Erythroblast (primary cell): ENCODE measurements at places on chromosomes 12 and 14.
A peak's percentile ranks its signal among the peaks of the same experiment; 100 is the strongest.

- DNase-seq: no peak
Measured at GRCh38 chr14:94536836-94537235, 24.4 kb upstream of the SERPINA4 start.

GRCh38 chr14:92961567-92961855 is 38.6 kb downstream of the CHGA start:
- DNase-seq: no peak

- peak; percentile 35 for DNase-seq
Measured at GRCh38 chr14:37985826-37986470, 221.8 kb upstream of the SSTR1 start.

DNA sequence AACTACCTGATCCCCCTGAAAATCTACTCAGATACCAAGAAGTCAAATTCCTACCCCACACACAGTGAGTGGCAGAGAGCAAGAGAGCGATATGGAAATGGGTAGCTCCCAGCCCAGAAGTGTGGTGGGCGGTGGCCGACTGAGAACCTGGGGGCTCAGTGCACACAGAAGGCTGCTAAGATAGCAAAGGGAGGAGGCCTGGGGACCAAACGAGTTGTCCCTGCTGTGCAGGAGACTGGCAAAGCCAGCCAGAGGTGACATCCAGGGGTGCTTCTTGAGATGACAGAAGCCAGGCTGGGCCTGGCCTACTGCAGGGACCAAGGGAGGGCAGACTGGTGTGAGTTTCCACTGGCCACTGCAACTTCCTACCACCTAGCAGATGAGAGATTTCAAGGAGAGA is 52.9 kb downstream of the VWF start:
- no peak for DNase-seq

DNA sequence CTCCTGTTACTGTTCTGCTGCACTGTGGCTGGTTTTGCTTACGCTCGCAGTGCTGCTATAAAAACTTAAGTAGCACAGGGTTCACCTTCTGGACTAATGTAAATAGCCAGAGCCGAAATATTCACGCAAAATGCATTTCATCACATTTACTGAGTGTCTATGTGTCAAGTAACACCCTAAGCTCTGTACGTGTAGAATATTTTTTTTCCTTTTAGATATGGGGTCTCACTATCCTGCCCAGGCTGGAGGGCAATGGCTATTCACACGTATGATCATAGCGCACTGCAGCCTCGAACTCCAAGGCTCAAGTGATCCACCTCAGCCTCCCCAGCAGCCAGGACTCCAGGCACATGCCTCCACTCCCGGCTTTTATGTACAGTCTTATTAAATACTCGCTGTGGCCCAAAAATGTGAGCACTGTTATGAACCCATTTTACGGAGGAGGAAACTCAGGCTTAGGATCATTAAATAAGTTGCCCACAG is 60.8 kb upstream of the RIMBP2 start:
- DNase-seq: no peak

DNA sequence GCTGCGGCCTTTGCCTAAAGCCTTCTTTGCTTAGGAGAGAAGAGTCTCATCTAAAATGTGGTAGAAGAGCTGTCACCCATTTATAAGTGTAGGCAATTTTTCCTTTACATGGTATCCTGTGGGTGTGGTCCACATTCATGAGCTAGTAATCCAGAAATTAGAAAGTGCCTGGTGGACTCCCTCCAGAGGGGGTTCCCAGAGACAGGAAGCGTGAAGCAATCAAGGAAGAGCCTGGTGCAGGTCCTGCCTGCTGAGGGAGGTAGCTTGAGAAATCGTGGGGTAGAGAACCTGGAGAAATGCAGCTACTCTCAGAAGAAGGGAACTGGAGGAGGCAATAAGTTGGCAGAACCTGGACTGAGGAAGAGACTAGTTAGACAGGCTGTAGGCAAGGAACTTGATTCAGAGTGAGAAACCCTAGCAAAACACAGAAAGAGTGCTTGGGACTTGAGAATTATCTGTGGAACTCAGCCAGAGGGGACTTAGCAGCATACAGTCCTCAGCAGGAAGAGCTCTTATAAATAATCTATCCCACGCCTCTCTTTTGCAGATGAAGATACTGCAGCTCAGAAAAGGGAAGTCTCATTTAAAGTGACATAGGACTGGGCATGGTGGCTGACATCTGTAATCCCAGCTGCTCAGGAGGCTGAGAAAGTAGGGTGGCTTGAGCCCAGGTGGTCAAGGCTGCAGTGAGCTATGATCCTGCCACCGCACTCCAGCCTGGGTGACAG is 182.4 kb upstream of the CCND2 start:
- DNase-seq: no peak

GRCh38 chr12:48787791-48788523 is 932 bp downstream of the ADCY6 start:
- no peak for DNase-seq
